ENCODE measurements at places on chromosomes 3 and 15.

DNA sequence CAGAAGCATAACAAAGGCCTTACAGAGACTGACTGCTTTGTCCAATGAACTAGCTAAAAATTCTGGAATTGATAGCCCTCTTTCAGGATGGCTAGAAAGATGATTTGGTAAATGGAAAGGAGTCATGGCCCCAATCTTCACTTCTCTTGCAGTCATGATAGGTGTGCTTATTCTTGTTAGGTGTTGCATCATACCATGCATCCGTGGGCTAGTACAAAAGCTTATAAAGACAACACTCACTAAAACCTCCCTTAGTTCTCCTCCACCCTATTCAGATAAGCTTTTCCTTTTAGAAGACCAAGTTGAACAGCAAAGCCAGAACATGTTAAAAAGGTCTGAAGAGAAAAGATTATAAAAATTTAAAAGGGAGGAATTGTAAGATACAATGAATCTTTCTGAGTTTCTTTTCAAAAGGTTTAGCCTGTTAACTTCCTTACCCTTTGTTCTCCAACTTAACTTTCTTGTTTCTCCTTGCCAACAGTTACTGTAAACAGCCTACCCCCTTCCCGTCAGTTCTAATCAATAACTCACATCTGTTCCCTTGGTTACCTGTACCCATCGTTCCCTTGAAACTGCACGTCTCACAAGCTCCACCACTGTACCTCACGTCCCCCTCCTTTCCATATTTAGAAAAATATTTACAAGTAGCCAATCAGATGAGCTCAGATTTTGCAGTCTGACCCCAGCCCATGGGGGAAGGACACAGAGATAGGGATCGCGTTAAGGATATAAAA lies 105.8 kb downstream of the ZBBX start:
- H3K4me3 ChIP-seq, result no peak overlapping the region
- no peak overlapping the region for H3K27ac ChIP-seq
- H3K27me3 ChIP-seq, result no peaks in the 10 kb centered on the region
- no peaks in the 10 kb centered on the region for H3K4me1 ChIP-seq
- no peaks in the 10 kb centered on the region for H3K36me3 ChIP-seq

GRCh38 chr3:99925584-99926230 lies 108.0 kb downstream of the CMSS1 start:
- no peak for DNase-seq
- no peak overlapping the region for H3K4me3 ChIP-seq
- no peaks in the 10 kb centered on the region for H3K36me3 ChIP-seq
- H3K27ac ChIP-seq, result no peak overlapping the region
- H3K4me1 ChIP-seq, result peaks cover 12% of the 10 kb centered on the region
- H3K27me3 ChIP-seq, result no peaks in the 10 kb centered on the region

DNA sequence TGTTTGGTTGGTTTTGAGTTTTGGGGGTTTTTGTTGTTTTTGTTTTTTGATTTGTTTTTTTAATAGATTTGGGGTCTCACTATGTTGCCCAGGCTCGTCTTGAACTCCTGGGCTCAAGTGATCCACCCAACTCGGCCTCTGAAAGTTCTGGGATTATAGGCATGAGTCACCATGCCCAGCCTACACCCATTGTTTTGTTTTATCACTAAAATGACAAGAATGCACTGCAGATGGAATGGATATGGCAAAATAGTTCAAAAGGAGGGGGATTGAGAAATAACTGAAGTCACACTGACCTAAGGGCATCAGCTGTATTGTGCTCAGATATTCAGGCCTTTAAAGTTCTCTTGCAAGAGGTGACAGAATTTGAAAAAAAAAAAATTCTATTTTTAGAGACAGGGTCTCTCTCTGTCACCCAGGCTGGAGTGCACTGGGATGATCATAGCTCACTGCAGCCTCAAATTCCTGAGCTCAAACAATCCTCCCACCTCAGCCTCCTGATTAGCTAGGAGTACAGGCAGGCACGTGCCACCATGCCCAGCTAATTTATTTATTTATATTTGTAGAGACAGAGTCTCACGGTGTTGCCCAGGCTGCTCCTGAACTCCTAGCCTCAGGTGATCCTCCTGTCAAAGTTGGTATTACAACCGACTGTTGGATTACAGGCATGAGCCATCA lies 4.4 kb upstream of the RASA2 start:
- H3K27ac ChIP-seq, result no peak overlapping the region
- no peak for DNase-seq
- no peak overlapping the region for H3K4me3 ChIP-seq
- H3K4me1 ChIP-seq, result no peaks in the 10 kb centered on the region
- H3K36me3 ChIP-seq, result no peaks in the 10 kb centered on the region

DNA sequence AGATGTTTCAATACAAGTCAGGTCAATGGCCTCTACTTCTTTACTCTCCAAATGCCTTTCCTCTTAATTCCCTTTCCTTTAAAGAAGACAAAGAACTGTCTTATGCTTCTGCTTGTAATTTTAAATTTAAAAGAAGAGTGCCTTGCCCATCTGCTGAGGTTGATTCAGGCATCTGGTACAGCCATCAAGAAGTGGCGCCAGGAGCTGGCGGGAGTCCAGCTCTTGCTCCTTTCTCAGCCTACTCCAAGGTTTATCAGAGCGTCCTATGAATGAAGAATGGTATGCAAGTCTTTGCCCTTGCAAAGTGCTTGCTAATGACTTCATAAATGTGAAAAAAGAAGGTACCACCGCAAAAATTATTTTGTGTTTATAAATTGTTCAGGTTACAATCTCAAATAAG lies 294.6 kb upstream of the TGFBR2 start:
- no peaks in the 10 kb centered on the region for H3K27me3 ChIP-seq
- DNase-seq, result no peak
- no peaks in the 10 kb centered on the region for H3K36me3 ChIP-seq

GRCh38 chr3:177294221-177294620 lies 96.9 kb upstream of the TBL1XR1 start:
- H3K4me1 ChIP-seq, result peaks cover 2% of the 10 kb centered on the region
- DNase-seq, result no peak
- H3K27me3 ChIP-seq, result no peaks in the 10 kb centered on the region
- H3K36me3 ChIP-seq, result no peaks in the 10 kb centered on the region
- H3K4me3 ChIP-seq, result no peak overlapping the region

- H3K36me3 ChIP-seq, result no peaks in the 10 kb centered on the region
- H3K4me1 ChIP-seq, result no peaks in the 10 kb centered on the region
- H3K27ac ChIP-seq, result no peak overlapping the region
- H3K4me3 ChIP-seq, result no peak overlapping the region
Observed at GRCh38 chr3:142912402-142913172, 23.7 kb upstream of the PCOLCE2 start.

- H3K4me3 ChIP-seq, result no peak overlapping the region
- peaks cover 9% of the 10 kb centered on the region for H3K4me1 ChIP-seq
- H3K27me3 ChIP-seq, result no peaks in the 10 kb centered on the region
- H3K27ac ChIP-seq, result no peak overlapping the region
- no peaks in the 10 kb centered on the region for H3K36me3 ChIP-seq
Observed at GRCh38 chr15:63065262-63066221, 23.0 kb downstream of the TPM1 start.

DNA sequence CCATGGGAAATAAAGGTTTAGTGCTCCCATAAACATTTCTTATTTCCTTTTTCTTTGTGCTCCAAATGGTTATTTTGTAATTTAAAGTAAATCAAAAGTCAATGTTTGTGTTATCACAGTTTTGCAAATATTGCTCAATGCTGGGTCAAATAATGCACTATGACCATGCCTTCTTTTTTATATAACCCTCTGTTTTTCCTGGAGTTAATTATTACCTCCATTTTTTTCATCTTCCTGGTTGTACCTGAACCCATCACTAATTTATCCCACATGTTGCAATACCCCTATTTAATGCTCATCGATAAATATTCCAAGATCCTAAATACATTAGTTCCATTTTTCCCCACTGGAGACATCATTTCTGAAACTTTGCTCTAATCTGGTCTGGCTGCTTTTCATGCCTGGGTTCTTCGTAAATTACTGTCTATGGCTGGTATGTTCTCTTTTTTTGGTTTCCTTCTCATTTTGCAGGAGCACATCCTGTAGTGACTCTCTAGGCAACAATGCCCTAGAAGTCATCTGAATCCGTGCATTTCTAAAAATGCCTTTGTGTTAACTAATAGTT lies 66.4 kb downstream of the OXNAD1 start:
- H3K27ac ChIP-seq, result no peak overlapping the region
- no peak overlapping the region for H3K4me3 ChIP-seq
- no peaks in the 10 kb centered on the region for H3K27me3 ChIP-seq

- no peak overlapping the region for H3K4me3 ChIP-seq
- no peak for DNase-seq
- H3K4me1 ChIP-seq, result peaks cover 7% of the 10 kb centered on the region
- no peaks in the 10 kb centered on the region for H3K36me3 ChIP-seq
- H3K27me3 ChIP-seq, result no peaks in the 10 kb centered on the region
Observed at GRCh38 chr3:120743556-120744195, 1.1 kb downstream of the GTF2E1 start.

DNA sequence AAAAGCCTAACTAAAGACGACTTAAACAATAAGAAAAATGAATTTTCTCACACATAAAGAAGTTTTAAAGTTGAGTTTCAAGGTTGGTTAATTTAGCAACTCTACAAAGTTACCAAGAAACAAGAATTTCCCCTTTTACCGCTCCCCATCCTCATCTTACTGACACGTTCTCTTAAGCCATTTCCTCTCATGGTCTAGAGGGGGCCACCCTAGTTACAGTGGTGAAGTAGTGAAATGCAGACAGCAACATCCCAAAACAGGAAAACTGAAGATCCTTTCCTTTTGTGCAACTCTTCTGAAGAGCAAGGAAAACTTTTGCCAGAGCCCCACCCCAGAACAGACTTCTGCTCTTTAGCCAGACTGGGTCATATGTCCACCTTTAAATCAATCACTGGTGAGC lies 17.3 kb upstream of the SOX14 start:
- H3K4me1 ChIP-seq, result no peaks in the 10 kb centered on the region
- no peak for DNase-seq
- no peak overlapping the region for H3K4me3 ChIP-seq
- H3K27ac ChIP-seq, result no peak overlapping the region
- H3K36me3 ChIP-seq, result no peaks in the 10 kb centered on the region
- no peaks in the 10 kb centered on the region for H3K27me3 ChIP-seq

DNA sequence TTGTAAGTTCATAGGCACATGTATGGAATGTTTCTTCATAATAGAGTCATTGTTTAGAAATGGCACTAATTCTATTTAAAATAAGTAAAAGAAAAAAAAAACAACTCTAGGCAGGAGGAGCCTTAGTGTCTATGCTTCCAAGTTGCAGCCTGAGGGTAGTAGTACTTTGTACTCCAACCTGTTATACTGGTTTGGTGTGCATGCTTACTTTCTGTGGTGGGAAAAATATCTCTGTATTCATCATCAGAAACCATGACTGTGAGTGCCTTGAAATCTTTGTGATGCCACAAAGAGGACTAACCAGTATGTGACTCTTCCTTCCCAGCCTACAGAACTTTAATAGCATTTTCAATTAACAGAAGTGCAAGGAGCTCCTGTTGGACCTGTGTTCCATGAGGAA lies 4.4 kb downstream of the NAALADL2 start:
- H3K27ac ChIP-seq, result no peak overlapping the region
- no peaks in the 10 kb centered on the region for H3K36me3 ChIP-seq
- no peak overlapping the region for H3K4me3 ChIP-seq
- no peaks in the 10 kb centered on the region for H3K27me3 ChIP-seq
- H3K4me1 ChIP-seq, result no peaks in the 10 kb centered on the region

DNA sequence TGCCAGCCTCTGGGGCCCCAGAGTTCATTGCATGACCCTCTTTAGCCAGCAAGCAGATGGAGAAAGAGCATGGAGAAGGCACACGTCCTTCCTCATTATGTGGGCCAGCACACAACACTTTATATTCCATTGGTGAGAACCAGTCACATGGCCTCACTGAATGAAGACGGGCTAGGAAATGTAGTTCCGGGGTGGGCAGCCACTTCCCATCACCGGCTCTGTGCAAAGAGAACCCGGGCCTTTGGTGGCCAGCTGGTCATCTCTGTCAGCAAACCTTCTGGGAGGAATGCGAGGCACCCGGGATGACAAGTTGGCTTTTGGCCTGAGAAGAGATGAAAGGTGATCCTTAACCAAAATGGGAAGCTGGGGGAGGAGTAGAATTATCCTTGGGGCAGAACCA lies 90.2 kb upstream of the VGLL4 start:
- H3K27me3 ChIP-seq, result no peaks in the 10 kb centered on the region
- DNase-seq, result no peak
- no peak overlapping the region for H3K4me3 ChIP-seq
- H3K36me3 ChIP-seq, result no peaks in the 10 kb centered on the region
- H3K27ac ChIP-seq, result no peak overlapping the region

GRCh38 chr3:52606373-52607085 lies 70.1 kb downstream of the UQCC5 start:
- H3K4me1 ChIP-seq, result no peaks in the 10 kb centered on the region
- H3K4me3 ChIP-seq, result no peak overlapping the region
- no peaks in the 10 kb centered on the region for H3K27me3 ChIP-seq
- no peaks in the 10 kb centered on the region for H3K36me3 ChIP-seq
- no peak overlapping the region for H3K27ac ChIP-seq

DNA sequence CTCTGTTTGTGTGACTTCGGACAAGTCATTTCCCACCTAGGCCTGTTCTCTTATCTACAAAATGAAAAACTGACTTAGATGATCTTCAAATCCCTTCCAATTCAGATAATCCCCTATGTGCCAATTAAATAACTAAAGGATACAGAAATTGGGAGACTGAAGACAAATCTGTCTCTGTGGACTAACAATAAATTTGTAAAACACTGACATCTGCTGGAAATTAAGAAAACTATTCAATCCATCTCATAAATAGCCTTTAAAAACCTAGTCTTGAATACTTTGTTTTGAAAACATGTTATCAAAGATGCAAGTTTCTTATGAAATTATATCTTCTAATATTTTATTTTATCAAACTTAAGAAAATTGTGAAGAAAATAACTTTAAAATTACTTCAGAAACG lies 38.3 kb downstream of the MTHFS start:
- no peaks in the 10 kb centered on the region for H3K4me1 ChIP-seq
- no peaks in the 10 kb centered on the region for H3K36me3 ChIP-seq
- H3K27ac ChIP-seq, result no peak overlapping the region
- H3K27me3 ChIP-seq, result no peaks in the 10 kb centered on the region

- H3K36me3 ChIP-seq, result no peaks in the 10 kb centered on the region
- no peak overlapping the region for H3K27ac ChIP-seq
- peaks cover 5% of the 10 kb centered on the region for H3K4me1 ChIP-seq
- no peaks in the 10 kb centered on the region for H3K27me3 ChIP-seq
- no peak for DNase-seq
- H3K4me3 ChIP-seq, result no peak overlapping the region
Observed at GRCh38 chr15:42270551-42270950, 2.5 kb upstream of the GANC start.

DNA sequence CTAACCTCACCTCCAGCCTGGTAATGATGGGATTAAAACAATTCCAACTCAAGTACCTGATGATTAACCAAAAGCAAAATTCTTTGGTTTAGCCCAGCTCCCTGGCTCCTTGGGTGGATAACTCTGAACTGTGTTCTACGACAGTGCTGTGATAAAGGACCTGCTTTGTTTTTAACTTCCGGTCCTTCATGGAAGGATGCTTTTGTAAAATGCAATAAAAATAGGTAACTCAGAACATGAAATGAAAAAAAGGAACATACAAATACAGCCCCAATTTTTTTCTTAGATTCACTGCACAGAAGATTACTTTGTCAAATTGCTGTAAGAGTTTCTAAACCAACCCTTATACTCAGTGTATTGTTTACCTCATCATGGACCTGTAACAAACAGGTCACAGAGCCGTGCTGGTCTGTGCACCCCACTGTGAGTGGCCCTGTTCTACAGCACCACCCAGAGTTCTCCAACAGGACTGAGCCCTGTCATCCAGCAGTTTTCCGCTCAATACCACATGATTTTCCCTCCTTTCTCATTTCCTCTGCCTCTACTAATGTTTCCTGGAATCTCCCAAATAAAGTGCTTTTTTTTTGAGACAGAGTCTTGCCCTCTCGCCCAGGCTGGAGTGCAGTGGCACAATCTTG lies 4.9 kb upstream of the PCYT1A start:
- H3K27ac ChIP-seq, result no peak overlapping the region
- H3K4me3 ChIP-seq, result no peak overlapping the region
- H3K27me3 ChIP-seq, result no peaks in the 10 kb centered on the region
- no peak for DNase-seq

All from ovary (tissue), 10 donors.